ENCODE measurements at places on chromosomes 2 and 18.

GRCh38 chr2:170843656-170844055 is 27.0 kb downstream of the GAD1 start:
- no peak for DNase-seq

DNA sequence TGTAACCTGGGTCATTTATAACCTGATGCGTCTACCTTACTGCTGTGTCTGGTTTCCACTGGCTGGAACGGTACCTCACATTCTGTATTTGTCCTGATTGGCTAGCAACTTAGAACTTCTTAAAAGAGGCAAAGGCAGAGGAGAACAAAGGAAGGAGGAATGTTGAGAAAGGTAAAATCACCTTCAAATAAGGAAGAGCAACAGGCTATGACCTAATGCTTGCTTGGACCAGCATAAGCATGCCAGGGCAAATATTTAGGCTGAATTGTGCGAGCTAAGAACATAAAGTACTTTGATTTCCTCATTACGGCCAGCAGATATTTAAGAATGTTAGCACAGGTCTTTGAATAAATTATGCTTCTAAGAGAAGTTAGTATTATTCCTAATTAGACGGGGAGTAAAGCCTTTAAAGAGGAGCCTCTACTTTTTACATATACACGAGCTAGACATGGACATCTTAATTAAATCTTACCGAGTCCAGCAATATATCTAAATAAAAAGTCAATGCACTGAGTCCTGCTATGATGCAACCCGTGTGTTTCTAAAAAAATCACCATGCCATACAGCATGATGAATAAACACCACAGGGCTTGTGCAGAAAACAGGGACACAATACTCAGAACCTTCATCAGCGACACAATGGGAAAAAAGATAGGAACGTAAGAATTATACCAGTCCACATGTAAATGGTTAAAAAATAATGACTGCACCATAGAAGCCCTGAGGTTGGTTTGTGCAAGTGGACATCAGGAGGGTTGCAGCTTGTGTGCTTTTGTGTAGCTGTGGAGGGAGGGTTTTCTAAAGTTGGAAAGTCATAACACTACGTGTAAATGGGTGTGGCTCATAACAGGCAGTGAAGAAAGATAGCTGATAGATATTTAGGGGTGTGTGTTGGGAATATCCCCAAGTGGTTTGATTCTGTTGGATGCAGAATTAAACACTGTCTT is 14.2 kb downstream of the SEPTIN2 start:
- no peak for DNase-seq

DNA sequence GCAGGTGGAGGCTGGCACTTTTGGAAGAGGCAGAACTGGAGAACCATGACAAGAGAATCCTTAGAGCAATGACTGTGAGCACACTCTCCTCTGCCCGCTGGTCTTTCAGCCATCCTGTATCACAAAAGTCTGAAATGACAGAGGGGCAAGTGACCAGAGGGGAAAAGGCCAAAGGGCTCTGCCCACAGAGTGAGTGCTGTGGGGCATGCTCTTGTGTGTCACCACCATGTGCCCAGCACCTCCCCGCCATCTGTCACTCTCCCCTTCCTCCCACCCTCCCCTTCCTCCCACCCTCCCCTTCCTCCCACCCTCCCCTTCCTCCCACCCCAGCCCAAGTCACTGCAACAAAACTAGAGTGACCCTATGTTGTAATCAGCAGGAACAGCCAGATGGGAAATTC is 31.9 kb downstream of the DAW1 start:
- no peak for DNase-seq

DNA sequence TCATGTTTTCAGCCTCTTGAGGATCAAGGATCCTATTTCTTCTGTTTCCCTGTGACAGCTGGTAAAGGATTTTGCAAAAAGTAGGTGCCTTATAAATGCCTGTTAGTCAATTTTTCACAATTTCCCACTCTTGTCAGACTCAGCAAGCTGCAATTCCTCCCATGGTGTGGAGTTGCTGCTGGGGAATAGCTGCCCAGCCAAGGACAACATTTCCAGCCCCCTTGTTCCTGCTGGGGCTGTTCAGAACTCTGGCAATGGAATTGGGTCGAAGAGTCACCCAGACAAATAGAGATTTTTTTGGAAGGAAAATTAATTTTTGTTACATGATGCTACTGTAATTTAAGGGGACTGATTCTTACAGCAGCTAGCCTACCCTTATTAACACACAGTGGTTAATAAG is 43.7 kb downstream of the FSHR start:
- no peak for DNase-seq

DNA sequence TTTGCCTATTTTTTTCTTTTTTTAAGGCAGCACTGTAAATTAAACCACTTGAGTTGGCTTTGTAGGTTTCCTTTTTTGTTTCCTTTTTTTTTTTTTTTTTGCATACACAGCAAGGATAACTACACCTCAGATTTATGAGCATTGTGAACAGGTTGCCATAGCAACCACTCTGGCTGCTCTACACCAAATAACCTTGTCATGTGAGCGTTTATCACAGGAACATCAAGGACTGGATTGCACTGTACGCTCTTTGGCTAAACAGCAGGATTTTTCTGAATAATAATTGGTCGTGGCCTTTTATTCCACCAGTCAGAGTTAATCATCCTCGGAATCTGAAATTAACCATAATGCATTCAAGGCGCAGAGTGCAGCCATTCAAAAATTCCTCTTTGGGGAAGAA is 199.1 kb upstream of the SLC14A2 start:
- no peak for DNase-seq

DNA sequence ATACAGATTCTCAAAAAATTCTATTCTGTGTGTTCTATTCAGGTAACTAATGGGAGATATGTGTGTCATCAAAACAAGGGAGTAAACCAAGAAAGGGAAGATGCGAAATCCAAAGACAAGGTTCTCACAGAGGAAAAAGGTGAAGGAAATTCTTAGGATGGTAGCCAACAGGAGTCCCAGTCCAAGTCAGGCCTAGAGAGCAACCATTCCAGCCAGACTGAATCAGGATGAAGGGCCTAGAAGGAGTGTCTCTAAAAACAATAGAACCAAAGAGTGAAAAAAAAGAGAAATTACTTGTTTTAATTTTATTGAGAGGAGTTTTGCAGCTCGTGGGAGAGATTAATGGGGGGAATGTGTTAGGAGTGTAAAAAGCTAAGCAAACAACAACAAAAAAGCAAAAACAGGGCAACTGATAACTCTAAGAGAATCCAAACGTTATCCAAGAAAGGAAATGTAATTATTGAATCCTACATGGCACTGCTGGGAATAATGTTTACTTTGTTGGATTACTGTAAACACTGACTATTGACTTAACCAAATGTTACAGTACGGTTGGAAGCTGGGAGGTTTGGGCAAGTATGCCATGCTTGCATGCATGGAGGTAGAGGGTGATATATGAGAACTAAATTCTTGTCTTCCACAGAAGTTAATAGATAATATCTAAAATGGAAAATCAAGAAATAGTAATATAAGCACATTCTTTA is 12.3 kb downstream of the MAP3K20 start:
- no peak for DNase-seq

GRCh38 chr18:30432349-30432748 is 610.2 kb downstream of the DSC3 start:
- DNase-seq, result no peak

DNA sequence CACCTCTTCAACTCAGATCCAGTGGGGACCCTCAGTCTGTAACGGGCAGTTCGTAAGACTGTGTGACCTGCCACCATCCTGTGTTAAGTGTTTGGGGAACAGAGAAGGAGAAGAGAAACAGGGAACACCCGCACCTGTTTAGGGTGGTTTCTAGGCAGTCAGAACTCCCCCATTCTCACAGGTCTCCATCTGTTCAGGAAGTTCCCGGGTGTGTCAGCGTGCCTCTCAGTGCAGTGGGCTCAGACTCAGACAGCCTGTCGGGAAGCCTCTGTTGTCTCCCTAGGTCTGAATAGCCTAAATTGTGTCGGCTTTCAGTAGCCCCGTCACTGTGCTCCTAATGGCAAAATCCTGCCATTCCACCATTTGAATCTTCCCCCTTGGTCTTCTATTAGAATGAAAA is 256.6 kb downstream of the LOXHD1 start:
- DNase-seq, result no peak

DNA sequence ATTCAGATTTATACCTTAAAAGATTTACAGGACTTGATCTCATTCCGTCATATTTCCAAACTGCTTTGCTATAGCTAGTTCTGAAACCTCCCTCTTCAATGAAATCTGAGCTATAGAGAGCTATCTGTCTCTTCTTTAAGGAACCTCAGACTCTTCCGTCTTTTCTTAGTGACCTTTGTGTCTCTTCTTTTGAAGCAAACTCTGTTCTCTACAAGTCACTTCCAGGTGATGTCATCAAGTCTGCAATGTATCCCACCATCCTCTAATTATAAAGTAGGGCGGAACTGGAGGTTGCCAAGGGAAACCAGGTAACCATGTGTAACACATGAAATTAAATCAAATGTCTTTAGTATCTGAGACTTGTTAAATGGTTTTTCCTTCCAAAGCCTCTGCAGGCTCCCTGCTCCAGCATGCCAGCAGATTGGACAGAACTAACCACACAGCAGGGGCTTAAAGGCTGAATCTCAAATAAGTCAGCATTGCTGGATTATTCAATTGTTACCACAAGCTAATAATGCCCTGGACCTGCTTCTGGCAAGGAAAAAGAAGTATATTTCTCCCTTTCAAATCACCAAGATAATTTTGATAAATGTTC is 41.2 kb upstream of the PEX13 start:
- no peak for DNase-seq

DNA sequence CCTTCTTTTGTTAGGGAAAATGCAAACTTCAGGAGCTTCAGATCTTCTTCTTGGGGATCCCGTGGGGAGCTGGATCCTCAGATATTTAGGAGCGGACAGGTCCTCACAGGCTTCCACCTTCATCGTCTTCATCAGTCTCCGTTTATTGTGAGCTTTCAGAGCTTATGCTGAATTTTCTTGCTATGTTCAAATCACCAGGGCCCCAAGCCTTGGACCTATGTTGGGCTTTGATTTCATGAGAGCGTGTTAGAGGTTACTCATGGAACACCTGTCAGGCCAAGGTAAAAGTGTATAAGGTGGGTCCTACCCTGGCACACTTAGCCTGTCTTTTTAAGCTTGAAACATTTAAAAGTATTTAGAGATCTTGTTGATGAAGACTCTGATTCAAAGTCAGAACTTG is 212.9 kb downstream of the FAM210A start:
- no peak for DNase-seq

- DNase-seq, result no peak
These were observed 75.8 kb downstream of the ACTR3 start for GRCh38 chr2:113965644-113966043.

- no peak for DNase-seq
These were observed 39.1 kb upstream of the MAP4K4 start for GRCh38 chr2:101658387-101658786.

- no peak for DNase-seq
These were observed 132.9 kb downstream of the MYO5B start for GRCh38 chr18:50061876-50062517.

DNA sequence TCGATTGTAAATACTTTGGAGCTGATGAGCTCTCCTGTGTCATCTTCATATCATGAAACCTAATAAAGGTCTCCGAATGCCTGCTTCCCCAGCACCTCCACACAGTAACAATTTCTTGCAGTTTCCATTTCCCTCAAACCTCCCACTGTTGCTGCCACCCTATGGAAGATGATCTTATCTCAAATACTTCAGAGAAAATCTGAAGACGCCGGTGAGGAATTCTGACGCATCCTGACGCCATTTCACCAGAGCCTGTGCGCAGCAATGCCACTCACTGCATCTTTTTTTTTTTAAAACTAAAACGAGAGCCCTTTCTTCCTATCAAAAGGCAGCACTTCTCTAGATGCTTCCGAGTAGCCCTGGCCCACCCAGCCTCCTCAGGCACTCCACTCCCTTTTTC is 31.9 kb upstream of the GNAL start:
- DNase-seq, result no peak

DNA sequence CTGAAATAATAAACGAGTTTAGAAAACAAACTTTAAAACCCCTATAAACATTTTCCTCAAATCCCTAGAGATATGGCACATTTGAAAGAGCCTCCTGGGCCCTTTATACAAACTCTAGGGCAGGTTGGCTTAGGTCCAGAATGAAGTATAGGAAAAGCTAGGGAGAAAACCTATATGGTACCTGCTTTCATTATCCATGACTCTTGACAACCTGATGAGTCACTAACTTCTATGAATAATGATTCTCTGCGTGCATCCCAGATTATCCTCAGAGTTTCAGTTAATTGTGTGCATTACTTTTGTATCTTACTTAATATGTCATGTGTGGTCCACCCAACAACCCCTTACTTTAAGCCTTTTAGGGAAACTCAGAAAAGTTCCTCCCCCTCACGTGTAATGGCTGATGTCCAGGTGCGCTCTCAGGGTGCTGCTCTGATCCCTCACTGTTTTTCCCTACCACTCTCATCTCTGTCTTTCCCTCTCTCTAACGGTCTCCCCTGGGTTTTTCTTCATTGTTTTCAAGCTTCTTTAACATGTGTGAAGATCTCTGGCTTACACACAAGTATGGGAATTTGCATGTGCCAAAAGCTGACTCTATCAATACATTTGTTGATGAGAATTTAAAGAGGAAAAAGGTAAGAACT is 78.5 kb downstream of the LRP1B start:
- DNase-seq, result no peak

DNA sequence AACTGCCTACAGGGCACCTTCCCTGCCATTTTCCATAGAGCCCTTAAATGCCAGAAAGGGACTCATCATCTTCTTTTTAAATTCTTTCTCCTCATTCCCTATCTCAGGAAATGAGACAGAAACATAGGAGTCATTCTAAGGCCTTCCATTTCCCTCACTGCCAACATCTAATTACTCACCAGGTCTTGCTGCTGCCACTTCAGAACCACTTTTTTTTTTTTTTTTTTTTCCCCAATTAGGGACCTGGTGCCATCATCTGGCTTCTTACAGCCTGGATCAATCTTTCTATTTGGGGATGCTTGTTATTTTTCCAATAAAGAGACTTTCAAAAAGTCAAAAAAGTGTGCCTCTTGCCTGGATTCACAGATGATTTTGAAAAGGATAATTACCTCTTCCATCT is 373.4 kb downstream of the LPIN1 start:
- DNase-seq, result no peak

- DNase-seq, result no peak
These were observed 31.6 kb upstream of the TRIB2 start for GRCh38 chr2:12685145-12685544.

- no peak for DNase-seq
These were observed 479.3 kb downstream of the CPS1 start for GRCh38 chr2:211035548-211036185.

DNA sequence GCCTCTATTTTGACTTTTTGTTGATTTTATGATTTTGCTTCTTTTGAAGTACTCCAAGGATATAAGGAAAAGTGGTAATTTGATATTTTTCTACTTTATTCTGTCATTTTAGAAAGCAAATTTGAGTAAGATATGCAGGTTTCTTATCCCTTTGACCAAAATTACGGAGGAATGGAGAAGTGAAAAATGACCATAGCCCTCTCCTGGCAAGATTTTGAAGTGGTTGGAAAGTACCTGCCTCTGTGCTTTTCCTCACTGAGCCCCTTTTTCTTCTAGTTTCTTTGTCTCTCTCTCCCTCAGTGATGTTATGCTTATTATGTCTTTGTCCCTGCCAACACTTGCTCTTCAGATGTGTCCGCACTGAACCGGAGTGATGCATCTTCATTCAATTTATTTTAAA is 898.1 kb downstream of the EPHA4 start:
- no peak for DNase-seq
